ENCODE measurements at places on chromosomes 12 and 14. TPM values are rescaled to one million over a fixed set of nuclear protein-coding genes. Genes with fewer than 3 reads are reported as not detected.

The GDF3 gene
- 0.28 TPM for total RNA-seq

The BEST3 gene
- total RNA-seq = 1.7 TPM

The RERGL gene
- 7.7 TPM for total RNA-seq

The PTPRO gene
- 59.6 TPM for total RNA-seq

The PTHLH gene
- 7.7 TPM for total RNA-seq

The ASB2 gene
- 4.0 TPM for total RNA-seq

The GPR162 gene
- total RNA-seq = 43.4 TPM

The NFYB gene
- total RNA-seq = 42.2 TPM

The PTCSC3 gene
- not detected for total RNA-seq

The PUS1 gene
- 7.1 TPM for total RNA-seq

The GSC gene
- total RNA-seq = not detected

The HOTAIR gene
- 0.59 TPM for total RNA-seq

The PPM1H gene
- total RNA-seq = 35.8 TPM

The CNIH1 gene
- total RNA-seq = 65.7 TPM

The LGMN gene
- total RNA-seq = 118 TPM

The KLRD1 gene
- 0.83 TPM for total RNA-seq

The DLK1 gene
- 4.9 TPM for total RNA-seq

The POTEG gene
- total RNA-seq = not detected

The TECPR2 gene
- 25.9 TPM for total RNA-seq

The COX6A1 gene
- total RNA-seq = 395 TPM

The MUCL1 gene
- total RNA-seq = not detected

The KRT7 gene
- not detected for total RNA-seq

The CDKN3 gene
- 17.9 TPM for total RNA-seq

The SLC2A3 gene
- 132 TPM for total RNA-seq

The NUDT4 gene
- total RNA-seq = 179 TPM

The LRR1 gene
- 11.3 TPM for total RNA-seq

The CLEC9A gene
- 0.59 TPM for total RNA-seq

The OTX2 gene
- total RNA-seq = not detected

The NUAK1 gene
- 20.1 TPM for total RNA-seq

The TAS2R7 gene
- total RNA-seq = not detected

The RD3L gene
- total RNA-seq = not detected

The GARIN6 gene
- not detected for total RNA-seq

The PITPNM2 gene
- total RNA-seq = 7.9 TPM

The C12orf60 gene
- 3.7 TPM for total RNA-seq

Data from spinal cord (tissue), 10 donors.